Hepatic stellate cell (primary cell): ENCODE measurements at places on chromosomes 1 and 21.
A peak's percentile ranks its signal among the peaks of the same experiment; 100 is the strongest.

DNA sequence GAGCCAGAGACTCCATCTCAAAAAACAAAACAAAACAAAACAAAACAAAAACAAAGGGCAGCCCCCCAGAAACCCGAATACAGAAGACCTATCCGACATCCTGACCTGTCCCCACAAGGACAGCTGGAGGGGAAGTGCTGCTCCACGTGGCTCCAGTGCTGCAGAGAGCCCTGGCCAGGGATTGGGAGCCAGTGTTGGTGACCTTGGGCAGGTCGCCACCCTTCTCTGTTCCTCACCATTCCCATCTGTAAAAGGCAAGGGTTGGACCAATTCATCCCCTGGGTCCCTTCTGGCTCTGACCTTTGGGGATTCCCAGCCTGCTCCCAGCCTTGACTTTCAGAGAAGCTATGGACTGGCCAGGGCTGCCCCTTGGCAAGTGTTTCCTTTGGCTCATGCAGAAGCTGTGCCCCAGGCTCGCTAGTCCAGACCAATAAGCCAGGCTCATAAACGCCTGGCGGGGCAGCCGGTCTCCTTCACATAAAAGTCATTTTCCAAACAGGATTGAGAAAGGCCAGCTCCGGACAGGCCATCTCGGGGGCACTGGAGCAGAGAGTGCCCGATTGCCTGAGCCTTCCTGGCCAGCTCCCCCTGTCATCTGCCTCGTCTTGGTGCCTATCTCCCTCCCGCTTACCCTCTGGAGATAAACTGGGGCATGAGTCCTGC, 20.0 kb upstream of the PADI1 start:
- no peak for DNase-seq

GRCh38 chr1:113978863-113979702, at the start of gene OLFML3:
TSS of gene OLFML3 (plus strand) at chr1:113979474. CDS start at chr1:113979517, 43 bp downstream.
- DNase-seq, result peak; percentile 91

DNA sequence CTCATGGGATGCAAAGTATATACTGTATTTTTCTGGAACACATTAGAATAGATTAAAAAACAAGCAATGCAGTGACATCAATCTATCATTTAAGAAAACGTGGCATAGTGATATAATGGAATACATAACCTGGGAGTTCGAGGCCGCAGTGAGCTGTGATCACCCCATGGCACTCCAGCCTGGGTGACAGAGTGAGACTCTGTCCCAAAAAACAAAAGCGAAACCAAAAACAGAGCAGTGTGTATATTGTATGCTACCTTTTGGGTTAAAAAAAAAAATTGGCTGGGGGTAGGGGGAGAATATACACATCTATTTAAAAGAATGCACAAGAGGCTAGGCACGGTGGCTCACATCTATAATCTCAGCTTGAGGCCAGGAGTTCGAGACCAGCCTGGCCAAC, 13.5 kb downstream of the SLC2A1 start:
- no peak for DNase-seq

DNA sequence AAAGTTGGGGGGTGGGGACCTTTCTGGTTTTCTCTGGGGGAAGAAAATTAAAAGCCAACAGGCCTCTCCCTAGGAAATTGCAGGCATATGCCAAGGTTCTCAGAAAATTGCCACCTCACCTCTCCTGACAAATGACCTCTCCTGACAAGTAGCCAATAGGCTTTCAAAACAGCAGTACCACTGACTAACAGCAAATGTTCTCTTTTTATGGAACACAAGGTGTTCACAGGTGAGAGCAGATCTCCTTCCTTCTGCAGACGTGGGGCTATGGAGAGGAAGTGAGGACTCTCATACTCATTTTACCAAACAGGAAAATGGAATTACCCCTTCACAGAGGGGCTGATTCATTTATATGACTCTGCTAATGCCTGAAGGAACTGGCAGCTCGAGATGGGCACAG, 32.7 kb upstream of the SUCO start:
- no peak for DNase-seq
